ENCODE measurements at places on chromosomes 16 and 17.

DNA sequence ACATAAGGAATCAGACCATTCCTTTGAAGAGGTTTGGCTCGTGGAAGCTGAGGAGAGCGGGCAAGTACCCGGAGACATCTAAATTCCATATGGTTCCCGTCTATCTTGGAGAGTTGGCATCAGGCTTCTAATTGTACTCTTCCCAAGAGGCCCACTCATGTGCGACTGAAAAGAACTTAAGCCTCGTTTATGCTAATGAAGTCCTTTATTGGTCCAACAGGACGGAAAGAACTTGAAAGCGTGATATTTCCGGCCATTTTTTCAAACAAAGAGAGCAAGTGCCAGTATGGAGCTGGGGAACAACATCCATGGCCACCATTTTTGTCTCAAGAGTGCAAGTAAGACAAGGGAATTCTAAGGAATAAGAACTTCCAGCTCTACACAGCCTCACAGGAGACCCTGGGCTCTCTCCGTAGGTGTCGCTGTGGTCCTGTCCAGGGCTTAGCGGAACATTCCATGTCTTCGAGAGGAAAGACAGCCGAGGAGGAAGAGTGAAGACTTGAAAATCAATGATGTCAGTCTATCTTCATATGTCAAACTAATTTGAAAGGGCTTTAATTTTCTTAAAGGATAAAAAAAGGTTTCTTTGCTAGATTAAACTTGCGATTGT lies 566.0 kb upstream of the PSMD7 start:
- DNase-seq, result no peak

- no peak for DNase-seq
Measured at GRCh38 chr17:16287563-16288027, 65.7 kb downstream of the CENPV start.

DNA sequence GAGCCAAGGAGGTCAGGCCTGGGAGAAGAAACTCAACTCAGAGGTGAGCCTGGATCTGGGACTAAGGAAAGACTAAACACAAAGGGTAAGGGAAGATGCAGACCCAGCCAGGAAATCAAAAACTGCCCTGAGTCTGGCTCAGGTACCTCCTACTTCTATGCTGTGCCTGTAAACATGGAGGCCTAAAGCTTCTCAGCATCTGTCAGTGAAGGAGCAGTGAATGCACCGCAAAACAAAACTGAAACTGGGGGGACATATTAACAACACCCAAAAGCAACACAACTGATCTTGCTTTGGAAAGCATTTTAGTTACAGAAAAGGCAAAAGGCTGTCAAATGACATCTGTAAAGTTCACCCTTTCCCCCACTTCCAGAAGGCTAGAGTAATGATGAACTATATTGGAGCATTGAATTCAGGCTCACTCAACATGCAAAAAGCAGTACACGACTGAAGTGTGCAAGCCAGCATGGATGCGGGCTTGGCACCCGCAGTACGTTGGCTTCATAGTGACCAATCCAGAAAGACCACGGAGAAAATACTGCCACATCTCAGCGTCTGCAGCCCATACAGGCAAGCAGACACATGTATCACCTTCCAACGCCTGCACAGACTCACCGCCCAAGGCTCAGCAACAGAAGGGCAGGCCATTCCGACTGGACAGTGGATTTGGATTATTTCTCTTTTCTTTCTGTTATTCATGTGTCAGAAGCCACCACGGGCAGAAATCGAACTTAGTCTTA lies 3.8 kb downstream of the TBC1D16 start:
- no peak for DNase-seq

- no peak for DNase-seq
Measured at GRCh38 chr16:62137996-62138395, 101.8 kb upstream of the CDH8 start.

GRCh38 chr16:87550495-87550961 lies 51.8 kb upstream of the JPH3 start:
- no peak for DNase-seq

- DNase-seq, result no peak
Measured at GRCh38 chr17:53122966-53123365, 699.8 kb upstream of the KIF2B start.

DNA sequence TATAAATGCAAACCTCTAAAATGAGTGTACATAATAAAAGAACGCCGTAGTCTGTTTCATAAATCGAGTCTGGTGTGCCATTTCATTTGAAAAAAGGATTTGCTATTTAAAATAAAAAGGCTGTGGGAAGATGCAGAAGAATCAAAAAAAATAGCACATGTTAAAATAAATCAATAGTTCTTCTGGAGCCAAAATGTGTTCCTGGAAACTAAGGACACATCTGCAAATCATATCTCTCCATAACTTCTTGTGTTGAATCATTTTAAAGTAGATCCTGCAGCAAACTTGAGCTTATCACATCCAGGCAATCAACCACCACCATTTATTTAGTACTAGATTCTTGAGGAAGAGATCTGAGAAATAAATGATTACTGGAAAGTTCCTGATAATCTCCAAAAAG lies 29.0 kb downstream of the XPO6 start:
- no peak for DNase-seq

- DNase-seq, result peak; percentile 75
Measured at GRCh38 chr17:36482611-36483504, 3.6 kb upstream of the ZNHIT3 start.

- DNase-seq, result no peak
Measured at GRCh38 chr16:15946257-15947044, 3.0 kb upstream of the ABCC1 start.

DNA sequence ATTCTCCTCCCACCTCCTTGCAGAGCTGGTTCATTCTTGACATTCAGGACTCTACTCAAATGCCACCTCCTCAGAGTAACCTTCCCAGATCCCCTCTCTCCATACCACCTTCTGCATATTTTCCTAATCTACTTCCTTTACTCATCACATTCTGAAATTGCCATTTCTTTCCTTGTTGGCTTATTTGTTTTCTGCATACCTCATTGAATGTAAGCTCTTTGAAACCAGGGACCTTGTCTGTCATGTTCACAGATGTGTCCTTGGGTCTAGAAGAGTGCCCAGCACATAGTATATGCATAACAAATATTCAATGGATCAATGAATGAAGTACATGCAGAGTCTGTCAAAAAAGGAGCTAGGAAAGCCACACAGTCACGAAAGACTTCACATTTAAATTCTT lies 7.8 kb upstream of the LONP2 start:
- no peak for DNase-seq

DNA sequence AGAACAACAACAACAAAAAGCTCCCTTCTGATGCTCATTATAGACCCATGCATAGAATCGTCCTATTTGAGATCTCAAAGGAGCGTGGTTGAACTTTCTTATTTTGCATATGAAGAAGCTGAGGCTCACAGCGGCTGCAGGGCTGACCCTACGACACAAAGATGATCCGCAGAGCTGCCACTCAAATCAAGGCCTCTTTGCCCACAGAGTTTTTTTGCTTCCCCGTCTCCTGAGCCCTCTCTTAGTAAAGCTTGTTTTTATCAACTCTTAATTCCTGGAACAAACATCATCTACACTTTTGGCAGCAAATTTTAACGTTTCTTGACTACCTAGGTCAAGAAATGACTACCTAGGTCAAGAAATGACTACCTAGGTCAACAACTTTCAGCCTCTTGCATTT lies 73.7 kb downstream of the C16orf95 start:
- no peak for DNase-seq

DNA sequence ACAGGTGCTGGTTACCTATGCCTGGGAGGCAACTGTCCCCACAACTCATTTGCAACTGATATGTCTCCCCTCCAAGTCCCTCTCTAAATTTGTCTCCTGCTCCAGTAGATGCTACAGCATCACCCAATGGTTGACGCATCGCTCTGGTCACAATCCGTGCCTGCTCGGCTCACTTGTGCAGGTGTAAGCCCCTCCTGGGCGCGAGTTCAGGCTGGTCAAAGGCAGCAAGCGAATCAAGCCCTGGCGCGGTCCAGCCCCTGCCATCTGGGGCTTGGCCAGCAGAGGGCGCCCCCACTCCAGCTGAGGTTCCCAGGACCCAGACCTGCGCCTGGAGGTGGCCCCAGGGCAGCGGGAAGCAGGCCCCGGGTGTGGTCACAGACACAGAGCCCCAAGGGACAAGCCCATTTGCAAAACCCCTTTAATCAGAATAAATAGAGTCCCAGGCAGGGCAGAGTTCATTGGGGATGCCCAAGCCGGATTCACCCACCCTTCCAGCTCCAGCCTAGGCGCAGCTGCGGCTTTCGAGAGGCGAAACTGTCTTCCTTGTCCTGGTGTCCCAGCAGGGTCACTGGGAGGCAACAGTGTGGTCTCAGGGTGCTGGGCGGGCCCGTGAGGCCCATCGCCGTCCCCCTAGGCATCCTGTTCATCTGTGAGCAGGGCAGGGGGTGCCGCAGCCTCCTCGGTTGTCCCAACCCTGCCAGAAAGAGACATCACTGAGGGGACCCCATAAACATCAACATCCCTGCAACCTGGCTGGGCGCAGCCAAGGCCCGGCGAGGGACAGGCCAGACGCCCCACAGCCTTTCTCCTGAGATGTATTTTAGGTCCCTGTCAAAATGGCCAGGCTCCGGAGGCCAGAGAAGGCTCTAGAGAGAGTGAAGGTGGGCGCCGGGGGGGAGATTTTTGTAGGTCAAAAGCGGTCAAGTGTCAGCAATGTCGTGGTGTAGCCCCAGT lies 15.8 kb downstream of the TMC6 start:
- peak; percentile 44 for DNase-seq

GRCh38 chr17:29358416-29358815 lies 31.7 kb upstream of the TAOK1 start:
- no peak for DNase-seq

- DNase-seq, result peak; percentile 49
Measured at GRCh38 chr16:4306470-4307214, 9.2 kb upstream of the GLIS2 start.

- no peak for DNase-seq
Measured at GRCh38 chr16:20099375-20099774, 25.7 kb upstream of the GPR139 start.
